Placental pericyte (primary cell): ENCODE measurements at places on chromosomes 16 and 17. TPM values are rescaled to one million over a fixed set of nuclear protein-coding genes. Genes with fewer than 3 reads are reported as not detected.

The RASD1 gene
- total RNA-seq = 1.1 and 2.2 TPM in 2 replicates

The MAP1LC3B gene
- total RNA-seq = 38.1 and 87.3 TPM in 2 replicates

The ADGRG3 gene
- not detected in 2 replicates for total RNA-seq

The ITPRIPL2 gene
- 31.7 and 139 TPM in 2 replicates for total RNA-seq

The CCL7 gene
- 0.44 and 3.4 TPM in 2 replicates for total RNA-seq

The RNF222 gene
- not detected in 2 replicates for total RNA-seq

The MPO gene
- total RNA-seq = not detected in 2 replicates

The FLYWCH1 gene
- 42.2 and 55.8 TPM in 2 replicates for total RNA-seq

The TAC4 gene
- not detected in 2 replicates for total RNA-seq

The RHBDL3 gene
- total RNA-seq = under 0.01 TPM in 1 of 2 replicates, not detected in the other

The DNAH17 gene
- total RNA-seq = not detected in 2 replicates

The SMG1 gene
- 72.7 and 78.2 TPM in 2 replicates for total RNA-seq

The HOXB7 gene
- 0.66 and 1.1 TPM in 2 replicates for total RNA-seq

The DNAH2 gene
- total RNA-seq = 0.88 TPM in 1 of 2 replicates, not detected in the other

The PRR11 gene
- total RNA-seq = 14.9 and 47.5 TPM in 2 replicates

The CCL1 gene
- total RNA-seq = not detected in 2 replicates

The KRTAP2-2 gene
- not detected in 2 replicates for total RNA-seq

The SCN4A gene
- under 0.01 TPM in 1 of 2 replicates, not detected in the other for total RNA-seq

The SNF8 gene
- 101 and 107 TPM in 2 replicates for total RNA-seq

The TBX2 gene
- 42.5 and 102 TPM in 2 replicates for total RNA-seq

The HOXB9 gene
- total RNA-seq = 0.22 TPM in 1 of 2 replicates, not detected in the other

The GLTPD2 gene
- not detected in 2 replicates for total RNA-seq

The PRSS27 gene
- 0.57 and 0.66 TPM in 2 replicates for total RNA-seq

The KRT12 gene
- total RNA-seq = 0.43 TPM in 1 of 2 replicates, not detected in the other

The CCDC154 gene
- 0.14 and 0.88 TPM in 2 replicates for total RNA-seq

The CCT6B gene
- 1.1 and 5.0 TPM in 2 replicates for total RNA-seq

The ZDHHC1 gene
- total RNA-seq = 4.6 and 6.0 TPM in 2 replicates

The KCNH4 gene
- total RNA-seq = not detected in 2 replicates

The PPY gene
- not detected in 2 replicates for total RNA-seq

The CHMP6 gene
- total RNA-seq = 23.2 and 24.5 TPM in 2 replicates

The CACNG3 gene
- not detected in 2 replicates for total RNA-seq
